Vagina (tissue), 2 donors: ENCODE measurements at places on chromosomes 3 and 15.

DNA sequence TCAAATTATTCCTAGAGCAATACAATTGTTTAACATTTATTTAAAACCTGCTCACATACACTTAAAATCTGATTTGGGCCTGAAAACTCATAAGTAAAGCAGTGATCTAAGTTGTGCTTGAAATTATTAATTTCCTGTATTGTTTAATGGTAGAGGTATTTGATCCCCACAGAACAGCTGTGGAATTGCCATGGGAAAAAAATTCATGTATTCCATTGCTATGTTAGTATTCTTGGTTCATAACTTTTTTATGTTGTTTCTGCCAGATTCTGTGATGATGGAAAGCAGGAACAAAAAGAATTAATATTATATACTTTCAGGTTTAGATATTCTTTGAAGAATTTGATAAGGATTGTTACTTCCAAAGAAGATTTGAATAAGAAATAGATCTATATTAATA, 831.5 kb upstream of the NR2F2 start:
- H3K36me3 ChIP-seq = no peaks in the 10 kb centered on the region
- H3K4me1 ChIP-seq = peaks cover 4% of the 10 kb centered on the region
- no peaks in the 10 kb centered on the region for H3K27me3 ChIP-seq
- no peak for DNase-seq
- H3K27ac ChIP-seq = no peak overlapping the region

DNA sequence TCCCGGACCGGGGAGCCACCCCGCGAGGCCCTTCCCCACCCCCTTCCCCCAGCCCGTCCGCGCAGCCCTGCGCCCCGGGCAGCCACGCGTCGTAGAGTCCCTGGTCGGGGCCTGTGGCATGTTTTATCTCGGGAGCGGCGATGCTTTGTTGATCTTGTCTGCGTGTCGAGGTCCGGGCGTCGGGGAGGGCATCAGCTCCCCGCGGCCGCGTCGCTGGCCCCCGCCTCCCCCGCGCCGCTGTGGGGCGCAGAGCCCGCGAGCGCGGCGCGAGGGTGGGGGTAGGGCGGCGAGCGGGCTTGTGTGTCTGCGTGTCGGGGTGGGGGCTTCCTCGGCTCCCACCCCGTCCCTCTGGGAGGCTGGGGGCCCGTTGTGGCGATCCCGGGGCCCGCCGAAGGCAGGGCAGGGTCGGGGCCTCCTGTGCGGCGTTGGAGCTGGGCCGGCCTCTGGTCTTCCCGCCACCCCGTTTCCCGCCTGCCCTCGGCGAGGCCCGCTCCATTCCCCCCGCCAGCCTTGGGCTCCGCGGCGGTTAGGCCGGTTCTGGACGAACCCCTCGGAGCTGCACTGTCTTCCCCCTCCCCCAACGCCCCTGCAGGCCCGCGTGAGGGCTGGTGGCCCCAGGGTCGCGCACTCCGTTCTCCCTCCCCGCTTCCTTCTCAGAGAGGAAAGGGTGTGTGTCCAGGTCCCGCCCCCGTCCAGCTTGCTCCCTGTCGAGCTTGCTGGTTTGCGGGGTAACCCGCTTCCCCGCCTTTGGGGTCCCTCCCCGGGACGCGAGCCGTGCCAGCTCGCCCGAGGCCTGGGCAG, 695 bp downstream of the GMPS start:
- peak overlapping the region; percentile 93 for H3K4me3 ChIP-seq
- no peak for DNase-seq
- no peaks in the 10 kb centered on the region for H3K27me3 ChIP-seq
- peaks cover 44% of the 10 kb centered on the region for H3K4me1 ChIP-seq

DNA sequence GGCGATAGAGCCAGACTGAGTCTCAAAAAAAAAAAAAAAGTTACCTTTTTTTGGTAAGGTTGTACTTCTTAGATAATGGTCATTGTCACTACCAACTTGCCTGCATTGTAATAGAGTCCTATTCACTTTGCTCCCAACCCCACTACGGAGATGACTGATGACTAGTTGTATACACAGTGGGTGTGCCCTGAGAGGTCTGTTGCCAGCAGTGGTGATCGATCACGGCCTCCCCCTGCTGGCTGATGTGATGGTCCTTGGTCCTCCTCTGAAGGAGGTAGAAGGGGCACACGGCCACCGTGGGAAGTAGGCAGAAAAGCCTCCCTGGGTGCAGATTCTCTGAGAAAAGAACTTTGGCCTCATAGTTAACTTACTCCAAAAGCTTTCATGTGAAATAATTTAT, 10.7 kb downstream of the GCNT3 start:
- H3K27ac ChIP-seq = no peak overlapping the region
- H3K27me3 ChIP-seq = no peaks in the 10 kb centered on the region
- no peaks in the 10 kb centered on the region for H3K4me1 ChIP-seq
- DNase-seq = no peak
- H3K36me3 ChIP-seq = no peaks in the 10 kb centered on the region

GRCh38 chr3:160755776-160756304, at the start of gene PPM1L:
Gene PPM1L (plus strand): TSS chr3:160756231.
- H3K4me3 ChIP-seq = peak within 1 kb of the TSS; percentile 85
- H3K27me3 ChIP-seq = no peaks in the 10 kb centered on the region
- no peaks in the 10 kb centered on the region for H3K36me3 ChIP-seq
- no peak for DNase-seq
- H3K4me1 ChIP-seq = peaks cover 34% of the 10 kb centered on the region

- peaks cover 6% of the 10 kb centered on the region for H3K4me1 ChIP-seq
- H3K27ac ChIP-seq = peak overlapping the region; percentile 27
- H3K36me3 ChIP-seq = no peaks in the 10 kb centered on the region
- no peaks in the 10 kb centered on the region for H3K27me3 ChIP-seq
- H3K4me3 ChIP-seq = no peak overlapping the region
These were observed 62.4 kb upstream of the P3H2 start for GRCh38 chr3:190183121-190183520.

DNA sequence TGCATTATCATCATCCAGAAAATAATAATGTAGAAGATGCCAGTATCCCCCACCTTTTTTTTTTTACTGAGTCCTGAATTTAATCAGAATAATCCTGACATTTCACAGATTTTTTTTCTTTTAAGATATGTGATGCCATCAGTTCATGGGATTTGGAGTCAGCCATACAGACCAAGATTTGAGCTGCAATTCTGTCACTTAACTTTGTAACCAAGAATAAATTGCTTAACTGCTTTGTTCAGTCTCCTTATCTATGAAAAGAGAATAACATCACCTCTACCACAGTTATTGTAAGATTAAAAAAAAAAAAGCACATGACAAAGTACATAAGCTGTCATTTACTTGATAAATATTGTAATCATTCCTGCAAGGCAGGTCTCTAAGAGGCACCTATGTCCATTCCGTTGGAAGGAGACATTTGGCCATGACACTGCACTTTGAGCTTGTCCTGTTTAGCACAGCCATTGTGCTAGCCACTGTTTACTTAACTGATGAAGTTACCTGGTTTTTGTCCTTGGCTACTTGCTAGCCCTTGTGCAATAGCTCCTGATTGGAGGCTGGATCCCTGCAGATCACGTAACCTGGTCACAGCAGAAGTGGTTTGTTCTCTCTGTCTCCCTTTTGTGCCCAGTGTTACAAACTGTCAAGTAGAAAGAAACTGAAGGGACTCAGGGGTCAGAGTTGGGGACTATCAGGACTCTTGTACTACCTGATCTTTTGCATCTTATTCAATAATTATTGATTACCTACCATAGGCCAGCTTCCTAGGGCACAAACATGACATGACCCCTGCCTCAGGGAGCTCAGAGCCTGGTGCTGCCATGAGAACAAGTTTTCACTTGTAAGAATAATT, 306.0 kb downstream of the WDR72 start:
- DNase-seq = no peak
- no peaks in the 10 kb centered on the region for H3K27me3 ChIP-seq
- H3K36me3 ChIP-seq = no peaks in the 10 kb centered on the region
- no peaks in the 10 kb centered on the region for H3K4me1 ChIP-seq
- no peak overlapping the region for H3K27ac ChIP-seq
- H3K4me3 ChIP-seq = no peak overlapping the region

GRCh38 chr15:63597821-63598220, 634 bp downstream of the FBXL22 start:
- peaks cover 70% of the 10 kb centered on the region for H3K4me1 ChIP-seq
- no peaks in the 10 kb centered on the region for H3K27me3 ChIP-seq
- DNase-seq = no peak
- peak overlapping the region; percentile 81 for H3K27ac ChIP-seq
- H3K4me3 ChIP-seq = peak overlapping the region; percentile 89
